Uterus (tissue), 4 donors: ENCODE measurements at places on chromosomes 5 and 9.

DNA sequence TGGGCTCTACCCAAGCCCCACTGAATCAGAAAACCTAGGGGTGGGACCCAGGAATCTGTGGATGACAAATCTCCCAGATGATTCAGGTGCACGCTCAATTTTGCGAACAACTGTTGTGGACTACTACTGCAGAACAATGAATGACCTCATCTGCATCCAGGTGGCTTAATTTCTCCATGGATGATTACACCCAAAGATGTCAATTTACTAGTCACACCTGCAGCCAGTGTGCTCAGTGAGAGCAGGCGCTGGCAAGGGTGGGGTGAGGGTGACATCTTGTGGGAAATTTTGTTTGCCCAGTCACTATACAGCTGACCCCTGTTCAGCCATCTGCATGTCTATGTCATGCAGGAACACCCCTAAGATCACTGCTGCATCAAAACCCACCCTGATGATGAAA, 118.2 kb downstream of the ENTREP1 start:
- DNase-seq, result no peak

GRCh38 chr5:149403923-149404745, 25.0 kb upstream of the IL17B start:
- DNase-seq, result no peak

DNA sequence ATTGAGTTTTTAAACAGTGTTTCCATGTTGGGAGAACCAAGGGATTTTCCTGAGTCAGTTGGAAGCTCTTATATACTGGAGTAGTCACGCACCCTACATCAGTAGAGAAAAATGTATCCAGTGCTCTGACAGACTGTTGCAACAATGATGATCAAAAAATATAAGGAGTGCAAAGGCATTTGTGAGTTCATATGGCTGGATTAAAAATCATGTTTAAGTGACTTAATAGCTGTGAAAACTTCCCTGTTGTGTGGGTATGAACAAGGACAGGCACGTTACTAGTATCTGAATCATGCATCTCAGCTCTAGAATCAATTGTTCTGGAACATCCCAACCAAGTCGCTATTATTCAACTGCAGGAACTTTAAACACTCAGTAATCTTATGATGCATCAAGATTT, 229.7 kb downstream of the ROR2 start:
- no peak for DNase-seq

DNA sequence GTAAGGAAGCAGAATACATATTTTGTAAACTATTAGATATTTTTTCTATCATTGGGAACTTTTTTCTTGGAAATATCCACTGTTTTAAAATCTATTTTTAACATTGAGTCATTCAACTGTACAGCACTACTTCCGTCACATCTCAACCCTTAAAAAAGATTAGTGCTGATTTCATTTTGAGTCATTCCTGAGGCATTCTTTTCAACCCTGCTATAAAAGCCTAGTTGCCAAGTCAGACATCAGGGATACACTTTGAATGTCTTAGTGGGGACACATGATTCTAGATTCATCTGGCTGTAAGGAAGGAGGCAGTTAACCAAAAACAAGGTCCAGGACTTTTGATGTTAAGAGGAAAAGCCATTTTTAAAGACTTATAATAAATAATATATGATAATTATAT, 160.9 kb downstream of the GIN1 start:
- DNase-seq, result no peak

- DNase-seq, result no peak
These were observed 63.2 kb downstream of the TTLL11 start for GRCh38 chr9:122029898-122030297.

GRCh38 chr5:131610198-131611063, 24.6 kb downstream of the RAPGEF6 start:
- no peak for DNase-seq

DNA sequence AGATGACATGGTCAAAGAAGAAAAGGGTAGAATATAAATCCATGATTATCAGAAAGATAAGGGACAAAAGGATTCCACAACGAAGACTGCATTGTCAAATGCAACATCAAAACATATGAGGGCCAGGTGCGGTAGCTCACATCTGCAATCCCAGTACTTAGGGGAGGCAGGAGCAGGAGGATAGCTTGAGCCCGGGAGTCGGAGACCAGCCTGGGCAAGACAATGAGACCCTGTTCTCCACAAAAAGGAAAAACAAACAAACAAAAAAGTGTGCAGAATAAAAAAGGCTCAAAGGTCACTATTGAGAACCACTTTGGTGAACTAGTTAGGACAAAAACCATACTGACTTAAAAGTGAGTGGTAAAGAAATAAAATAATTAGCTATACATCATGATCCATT, 60.2 kb upstream of the NR5A1 start:
- DNase-seq, result no peak

DNA sequence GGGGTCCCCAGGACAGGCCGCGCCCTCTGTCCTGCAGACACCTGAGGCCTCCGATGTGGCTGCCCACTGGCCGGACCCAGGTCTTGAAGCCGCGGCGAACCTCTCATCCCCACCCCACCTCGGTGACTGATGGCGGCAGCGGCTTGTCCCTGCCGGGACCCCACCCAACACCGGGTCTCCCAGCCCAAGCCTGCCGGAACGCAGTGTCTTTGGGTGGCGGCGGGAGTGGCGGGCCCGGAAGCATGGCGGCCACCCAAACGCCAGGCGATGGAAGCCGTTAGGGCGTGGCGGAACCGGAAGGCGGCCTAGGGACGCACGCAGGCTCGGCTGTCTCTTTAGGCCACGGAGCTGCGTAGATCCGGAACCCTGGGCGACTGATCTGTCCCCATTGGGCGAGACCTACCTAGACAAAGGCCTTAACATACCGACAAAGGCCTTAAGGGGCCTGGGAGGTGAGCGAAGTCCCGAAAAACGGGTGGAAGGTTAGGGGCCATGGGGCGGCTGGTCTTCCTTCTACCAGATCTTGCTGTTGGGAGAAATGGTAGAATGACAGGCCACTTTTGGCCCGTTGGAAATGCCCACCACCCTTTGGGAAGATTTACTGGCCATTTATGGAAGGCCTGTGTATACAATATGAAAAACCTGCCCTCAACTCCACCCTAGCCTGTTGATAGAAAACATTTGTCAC, 94.6 kb upstream of the SMC2 start:
- no peak for DNase-seq

- DNase-seq, result no peak
These were observed 9.4 kb downstream of the TRAF1 start for GRCh38 chr9:120916991-120917880.

- no peak for DNase-seq
These were observed 416.1 kb upstream of the CTNND2 start for GRCh38 chr5:12320331-12320730.

DNA sequence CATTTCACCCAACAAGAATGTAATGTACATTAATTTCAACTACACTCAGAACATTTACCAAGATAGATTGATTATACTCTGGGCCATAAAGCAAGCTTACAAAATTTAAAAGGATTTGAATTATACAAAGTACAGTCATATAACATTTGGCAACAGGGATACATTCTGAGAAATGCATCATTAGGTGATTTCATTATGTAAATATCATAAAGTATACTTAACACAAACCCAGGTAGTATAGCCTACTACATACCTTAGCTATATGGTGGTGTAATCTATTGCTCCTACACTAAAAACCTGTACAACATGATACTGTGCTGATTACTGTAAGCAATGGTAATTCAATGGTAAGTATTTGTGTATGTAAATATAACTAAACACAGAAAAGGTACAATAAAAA, 202.9 kb downstream of the MPDZ start:
- no peak for DNase-seq
